ENCODE measurements at places on chromosomes 6 and 20. TPM values are rescaled to one million over a fixed set of nuclear protein-coding genes. Genes with fewer than 3 reads are reported as not detected.

HLA-DPB1 gene
- 42.8 TPM for total RNA-seq

DACT2 gene
- total RNA-seq = not detected

HDGFL1 gene
- not detected for total RNA-seq

GRCh38 chr20:62063315-62063980, 2.2 kb downstream of the TAF4 start:
- DNase-seq = peak; percentile 66
- peak overlapping the region; percentile 86 for H3K27ac ChIP-seq
- H3K4me3 ChIP-seq = peak overlapping the region; percentile 64
- H3K4me1 ChIP-seq = peaks cover 68% of the 10 kb centered on the region
- no peaks in the 10 kb centered on the region for H3K27me3 ChIP-seq
- no peaks in the 10 kb centered on the region for H3K36me3 ChIP-seq

DNA sequence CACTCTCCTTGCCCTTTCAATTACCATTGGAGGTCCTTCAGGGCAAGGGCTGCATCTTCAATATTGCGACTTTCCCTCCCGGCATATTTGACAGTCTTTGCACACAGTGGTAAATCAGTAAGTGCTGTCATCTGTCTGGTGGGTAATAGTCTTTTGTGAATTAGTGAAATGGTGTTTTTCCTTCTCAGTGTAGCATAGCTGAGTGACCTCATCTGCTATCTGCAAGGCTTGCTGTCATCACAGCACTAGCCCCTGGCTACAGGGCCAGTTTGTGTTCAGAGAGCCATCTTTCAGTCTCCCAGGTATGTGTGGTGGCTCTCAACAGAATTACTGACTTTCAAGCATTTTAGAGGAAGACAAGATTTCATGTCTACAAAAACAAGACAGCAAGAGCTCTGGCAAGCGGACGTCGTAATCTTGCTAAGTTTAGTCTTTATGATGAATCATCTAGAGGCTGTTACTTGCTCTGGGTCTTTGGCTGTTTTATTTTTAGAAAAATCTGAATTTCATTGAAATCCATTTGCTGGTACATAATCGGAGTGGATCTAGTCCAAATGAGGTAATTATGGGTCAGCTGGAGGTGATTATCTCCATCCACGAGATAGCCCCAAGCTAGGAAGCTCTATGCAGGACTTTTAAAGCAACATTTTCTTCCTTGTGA, 528.9 kb downstream of the EPM2A start:
- H3K27me3 ChIP-seq = peaks cover 3% of the 10 kb centered on the region
- H3K4me3 ChIP-seq = no peak overlapping the region
- H3K27ac ChIP-seq = no peak overlapping the region
- no peaks in the 10 kb centered on the region for H3K4me1 ChIP-seq

GRCh38 chr6:85828973-85829372, 186.3 kb upstream of the SYNCRIP start:
- no peaks in the 10 kb centered on the region for H3K36me3 ChIP-seq
- H3K4me3 ChIP-seq = no peak overlapping the region
- H3K27ac ChIP-seq = no peak overlapping the region

- no peak for DNase-seq
- no peaks in the 10 kb centered on the region for H3K36me3 ChIP-seq
- H3K27ac ChIP-seq = peak overlapping the region; percentile 79
- H3K27me3 ChIP-seq = no peaks in the 10 kb centered on the region
These were observed 426.3 kb upstream of the NOX3 start for GRCh38 chr6:155881826-155882526.

DNA sequence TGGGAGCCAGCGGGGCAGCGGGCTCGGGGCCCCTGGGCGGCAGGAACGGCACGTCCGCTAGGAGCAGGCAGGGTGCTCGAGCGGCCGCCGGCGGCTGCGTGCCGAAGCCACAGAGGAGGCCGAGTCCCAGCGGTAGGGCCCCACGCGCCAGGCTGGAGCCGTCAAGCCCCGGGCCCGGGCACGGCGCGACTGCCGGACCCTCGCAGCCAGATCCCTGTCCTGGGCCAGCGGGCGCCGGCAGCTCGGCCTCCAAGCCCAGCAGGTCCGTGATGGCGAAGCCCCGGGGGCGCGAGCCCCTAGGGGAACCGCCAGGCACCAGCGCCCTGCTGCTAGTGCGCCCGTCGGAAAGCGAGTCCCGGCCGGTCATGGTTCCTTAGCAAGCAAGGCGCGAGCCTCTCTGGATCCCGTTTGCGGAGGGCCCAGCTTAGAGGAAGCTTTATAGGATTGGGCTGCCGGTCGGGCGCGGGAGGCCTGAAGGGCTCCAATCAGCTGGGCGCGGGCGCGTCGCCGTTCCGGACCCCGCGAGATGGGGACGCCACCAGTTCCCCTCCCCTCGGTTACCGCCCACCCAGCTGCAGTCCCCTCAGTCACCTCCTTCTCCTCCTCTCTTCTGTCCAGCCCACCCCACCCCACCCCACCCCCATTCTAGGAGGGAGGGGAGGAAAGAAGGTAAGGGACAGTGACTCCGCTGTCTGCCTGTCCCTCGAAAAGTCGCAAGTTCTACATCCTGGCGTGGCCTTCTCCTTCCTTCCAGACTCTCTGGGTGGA, at the start of gene VSX1:
Gene VSX1, minus strand, starts transcription at position 412 of the 768 bp plus-strand sequence. Its CDS starts 45 bp downstream, at position 367.
- peak within 1 kb of the TSS; percentile 64 for H3K4me3 ChIP-seq
- no peak within 1 kb of the TSS for H3K27ac ChIP-seq
- DNase-seq = no peak

DNA sequence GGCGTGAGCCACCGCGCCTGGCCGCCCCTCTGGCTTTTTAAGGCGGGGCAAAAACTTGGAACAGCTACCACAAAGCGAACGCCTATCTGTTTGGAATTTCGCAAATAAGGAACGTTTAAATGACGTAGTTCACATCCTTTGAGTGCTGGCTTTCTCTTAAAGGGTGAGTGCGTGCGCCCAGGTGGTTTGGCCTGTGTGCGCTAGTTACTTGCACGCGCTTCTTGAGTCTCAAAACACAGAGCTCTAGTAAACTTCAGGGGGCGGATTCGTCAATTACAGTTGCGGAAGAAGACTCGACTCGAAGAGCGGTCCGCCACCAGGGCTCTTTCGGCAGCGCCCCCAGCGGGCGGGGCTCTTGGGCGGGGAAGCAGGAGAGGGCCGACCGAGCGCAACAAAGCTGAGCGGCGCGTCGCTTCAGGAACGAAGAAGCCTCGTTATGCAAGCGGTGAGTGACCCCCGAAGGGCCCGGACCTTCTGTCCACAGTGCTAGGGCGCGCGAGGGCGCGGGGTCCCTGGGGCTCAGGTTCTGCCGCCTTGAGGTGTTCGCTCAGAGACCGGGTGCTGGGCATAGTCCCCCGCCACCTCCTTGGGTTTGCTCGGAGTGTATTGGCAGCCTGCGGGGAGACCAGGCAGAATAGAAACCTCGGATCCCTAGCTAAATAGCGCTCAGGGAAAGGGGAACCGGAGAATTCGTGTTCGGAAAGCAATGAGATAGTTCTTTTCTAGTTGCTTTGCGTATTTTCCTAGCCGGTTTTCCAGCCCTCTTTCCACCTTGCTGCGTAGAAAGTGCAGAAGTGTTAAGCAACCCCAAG, at the start of gene SYCP2L:
Gene SYCP2L, plus strand, starts transcription at position 362 of the 812 bp plus-strand sequence. Its CDS starts 75 bp downstream, at position 437.
- DNase-seq = peak; percentile 11
- peaks cover 4% of the 10 kb centered on the region for H3K4me1 ChIP-seq
- H3K4me3 ChIP-seq = peak within 1 kb of the TSS; percentile 73
- H3K27me3 ChIP-seq = peaks cover 63% of the 10 kb centered on the region

GRCh38 chr6:135251498-135252441, 70.7 kb downstream of the MYB start:
- no peak for DNase-seq
- no peaks in the 10 kb centered on the region for H3K27me3 ChIP-seq
- no peaks in the 10 kb centered on the region for H3K36me3 ChIP-seq
- H3K27ac ChIP-seq = no peak overlapping the region

All from naive thymus-derived CD8-positive, alpha-beta T cell (primary cell).